OCI-M1 (cell line): ENCODE measurements at places on chromosomes 3 and 15.
A peak's percentile ranks its signal among the peaks of the same experiment; 100 is the strongest.

- DNase-seq = peak; percentile 89
Observed at GRCh38 chr15:68536331-68537095, 42.3 kb upstream of the CORO2B start.

- no peak for DNase-seq
Observed at GRCh38 chr15:62989366-62990055, 53.0 kb upstream of the TPM1 start.

GRCh38 chr15:74628199-74628598 lies 12.6 kb downstream of the CLK3 start:
- DNase-seq = no peak

- no peak for DNase-seq
Observed at GRCh38 chr3:78140274-78140673, 1100.4 kb downstream of the ROBO2 start.

- no peak for DNase-seq
Observed at GRCh38 chr3:18593231-18593630, 168.1 kb upstream of the SATB1 start.

GRCh38 chr3:71896751-71897150 lies 111.8 kb upstream of the PROK2 start:
- no peak for DNase-seq

- no peak for DNase-seq
Observed at GRCh38 chr15:90030376-90030775, 29.3 kb downstream of the ZNF710 start.

GRCh38 chr3:12999147-13000140 lies 73.8 kb downstream of the IQSEC1 start:
- DNase-seq = peak; percentile 99

GRCh38 chr15:28986108-28986507 lies 100.3 kb downstream of the APBA2 start:
- no peak for DNase-seq

DNA sequence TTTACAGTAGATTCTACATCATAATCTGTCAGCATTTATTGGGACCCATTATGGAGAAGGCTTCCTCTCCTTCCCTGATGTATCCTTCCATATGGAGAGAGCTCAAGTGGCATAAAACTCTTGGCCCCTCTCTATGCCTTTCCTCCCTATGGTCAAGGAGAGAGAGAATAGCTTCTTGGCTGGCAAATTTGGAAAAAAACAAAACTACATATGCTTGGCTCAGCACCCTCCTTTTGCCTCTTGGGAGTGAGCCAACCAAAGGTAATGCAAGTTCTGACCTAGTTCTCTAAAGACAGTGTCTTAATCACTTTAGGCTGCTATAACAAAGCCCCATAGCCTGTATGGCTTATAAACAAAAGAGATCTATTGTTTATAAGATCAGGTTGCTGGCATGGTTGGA lies 37.5 kb downstream of the C3orf70 start:
- no peak for DNase-seq

- no peak for DNase-seq
Observed at GRCh38 chr3:185157347-185157746, 4.5 kb upstream of the C3orf70 start.

DNA sequence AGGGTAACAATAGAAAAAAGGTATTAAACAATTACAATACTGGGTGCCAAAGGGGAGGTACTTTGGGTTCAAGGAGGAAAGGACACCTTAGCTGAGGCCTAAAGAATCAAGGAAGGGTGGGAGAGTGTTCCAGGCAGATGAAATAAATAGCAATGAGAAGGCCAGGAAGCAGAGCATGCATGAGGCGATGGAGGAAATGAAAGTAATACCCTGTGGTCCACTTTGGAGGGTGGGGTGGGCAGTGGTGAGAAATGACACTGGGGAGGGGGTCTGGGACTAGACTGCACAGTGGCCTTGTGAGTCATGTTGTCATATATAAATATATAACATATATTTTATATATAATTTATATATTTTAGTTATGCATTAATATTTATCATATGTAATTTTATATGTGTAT lies 55.9 kb downstream of the BHLHE40 start:
- no peak for DNase-seq

- peak; percentile 8 for DNase-seq
Observed at GRCh38 chr3:176633511-176633910, 563.8 kb downstream of the TBL1XR1 start.

DNA sequence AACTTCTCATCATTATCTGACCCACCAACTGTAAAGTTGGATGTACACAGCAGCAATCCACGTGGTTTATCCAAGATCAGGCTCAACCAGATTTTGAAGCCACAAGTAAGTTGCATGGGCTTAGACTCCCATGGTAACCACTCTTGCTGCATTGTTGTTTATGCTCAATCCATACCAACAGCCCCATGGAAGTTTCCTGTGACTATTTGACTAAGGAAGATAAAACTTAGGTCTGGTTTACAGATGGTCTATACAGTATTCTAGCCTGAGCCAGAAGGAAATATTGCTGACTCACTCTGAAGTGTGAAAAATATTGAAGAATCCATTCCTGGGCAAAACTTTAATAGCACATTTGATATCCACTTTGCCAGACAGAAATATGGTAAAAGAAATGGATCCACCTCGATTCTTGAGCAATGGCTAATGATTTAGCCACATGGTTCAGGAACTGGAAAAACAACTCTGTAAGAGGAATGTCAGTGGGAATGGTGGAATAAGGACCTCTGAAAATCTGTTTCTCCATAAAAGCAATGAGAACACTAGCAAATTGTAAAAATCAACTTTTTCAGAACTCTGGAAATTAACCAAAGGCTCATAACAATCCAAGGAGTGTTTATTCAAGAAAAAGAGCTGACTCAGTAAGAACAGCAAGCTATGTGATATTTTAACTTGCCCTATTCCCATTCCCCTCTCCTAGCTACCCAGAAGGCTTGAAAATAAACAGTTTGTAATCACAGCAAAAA lies 162.9 kb upstream of the STT3B start:
- peak; percentile 7 for DNase-seq

- no peak for DNase-seq
Observed at GRCh38 chr15:82856397-82857170, 47.2 kb downstream of the WHAMM start.

DNA sequence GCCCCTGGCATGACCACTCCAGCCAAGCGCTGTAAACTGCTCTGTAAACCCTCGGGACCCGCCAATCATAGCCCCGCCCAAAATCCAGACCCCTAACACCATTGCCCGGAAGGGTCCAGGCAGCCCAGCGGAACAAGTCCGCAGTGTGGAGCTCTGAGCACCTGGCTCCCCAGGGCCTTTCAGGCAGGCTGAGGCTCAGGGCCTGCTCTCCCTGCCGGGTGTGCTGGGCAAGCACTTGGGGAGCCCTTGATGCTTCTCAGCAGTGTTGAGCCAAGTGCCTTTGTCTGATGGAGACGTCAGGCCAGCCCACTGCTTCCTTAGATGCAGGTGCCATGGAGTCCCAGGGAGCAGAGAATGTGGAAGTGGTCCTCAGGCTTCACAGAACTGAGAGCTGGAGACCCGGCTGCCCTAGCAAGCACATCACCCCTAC lies 106.2 kb downstream of the TLE3 start:
- no peak for DNase-seq

GRCh38 chr15:68114840-68115239 lies 60.7 kb downstream of the PIAS1 start:
- DNase-seq = peak; percentile 28

DNA sequence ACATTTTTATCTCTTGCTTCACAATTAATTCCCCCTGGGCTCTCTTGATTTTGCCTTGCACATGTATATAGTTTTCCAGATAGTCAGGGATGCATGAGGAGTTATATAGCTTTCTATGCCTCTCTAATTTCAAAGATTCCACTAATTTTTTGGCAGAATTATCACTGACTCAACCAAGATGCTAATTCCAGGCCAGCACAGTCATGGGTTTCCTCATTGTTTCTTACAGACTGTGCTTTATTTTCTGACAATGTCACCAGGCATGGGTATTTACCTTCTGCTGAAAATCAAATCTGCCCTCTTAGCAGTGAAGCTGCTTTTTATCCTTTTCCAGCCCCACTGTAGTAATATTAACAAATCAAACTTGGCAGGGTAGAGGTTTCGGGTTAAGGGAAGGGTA lies 1520.6 kb upstream of the CADM2 start:
- no peak for DNase-seq

GRCh38 chr15:49462232-49462844 lies 39.3 kb downstream of the FGF7 start:
- DNase-seq = peak; percentile 39

- DNase-seq = no peak
Observed at GRCh38 chr3:177760803-177761202, 563.5 kb upstream of the TBL1XR1 start.

GRCh38 chr3:41629072-41629471 lies 332.8 kb downstream of the ULK4 start:
- DNase-seq = no peak

DNA sequence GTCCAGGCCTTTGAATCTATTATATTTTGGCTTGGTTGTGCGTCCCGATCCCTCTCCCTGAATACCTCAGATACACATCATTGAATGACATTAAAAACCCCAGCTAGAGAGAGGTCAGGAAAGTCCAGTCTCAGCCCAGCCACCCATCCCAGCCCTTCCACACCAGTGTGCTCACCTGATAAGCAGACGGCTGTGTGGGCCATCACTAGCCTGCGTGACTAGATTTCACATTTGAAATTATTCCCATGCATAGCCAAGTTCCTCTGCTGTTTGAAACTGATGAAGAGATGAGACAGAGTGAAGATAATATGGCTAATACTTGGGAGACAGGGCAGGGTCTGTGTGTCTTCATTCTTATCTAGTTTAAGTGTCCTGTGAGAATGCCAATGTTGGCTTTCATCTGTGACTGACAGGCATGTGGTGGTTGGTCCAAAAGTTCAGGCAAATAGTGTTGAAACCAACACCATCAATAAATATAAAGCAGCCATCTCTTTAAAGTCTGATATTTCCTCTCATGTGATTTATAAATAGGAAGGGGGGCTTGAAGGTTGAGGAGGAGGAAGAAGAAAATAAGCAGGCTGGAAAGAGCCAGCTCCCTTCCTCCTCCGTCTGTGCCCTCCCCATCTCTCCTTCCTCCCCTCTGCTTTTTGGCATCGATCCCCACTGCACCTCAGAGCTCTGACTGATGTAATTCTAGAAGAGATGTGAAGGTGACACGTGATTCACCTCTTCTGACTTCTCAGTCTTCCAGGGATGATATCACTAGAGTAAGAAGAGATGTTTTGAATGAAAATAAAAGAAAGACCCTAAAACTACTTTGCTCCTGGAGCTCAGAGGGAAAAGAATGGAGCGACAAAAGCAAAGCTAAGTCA lies 5.1 kb downstream of the FAM43A start:
- DNase-seq = peak; percentile 13

- DNase-seq = no peak
Observed at GRCh38 chr3:187197335-187197649, at the start of gene RTP1. TSS of gene RTP1 (plus strand) at chr3:187197486. CDS start at chr3:187197516, 30 bp downstream.

GRCh38 chr3:140244893-140245292 lies 309.9 kb downstream of the CLSTN2 start:
- DNase-seq = no peak

GRCh38 chr15:27538325-27538724 lies 560.8 kb downstream of the OCA2 start:
- DNase-seq = no peak

- no peak for DNase-seq
Observed at GRCh38 chr3:14793126-14793857, 25.5 kb upstream of the FGD5 start.
